ENCODE measurements at places on chromosomes 1 and 21.
A peak's percentile ranks its signal among the peaks of the same experiment; 100 is the strongest.

- no peak for DNase-seq
Observed at GRCh38 chr21:29419422-29419821, 120.7 kb downstream of the BACH1 start.

DNA sequence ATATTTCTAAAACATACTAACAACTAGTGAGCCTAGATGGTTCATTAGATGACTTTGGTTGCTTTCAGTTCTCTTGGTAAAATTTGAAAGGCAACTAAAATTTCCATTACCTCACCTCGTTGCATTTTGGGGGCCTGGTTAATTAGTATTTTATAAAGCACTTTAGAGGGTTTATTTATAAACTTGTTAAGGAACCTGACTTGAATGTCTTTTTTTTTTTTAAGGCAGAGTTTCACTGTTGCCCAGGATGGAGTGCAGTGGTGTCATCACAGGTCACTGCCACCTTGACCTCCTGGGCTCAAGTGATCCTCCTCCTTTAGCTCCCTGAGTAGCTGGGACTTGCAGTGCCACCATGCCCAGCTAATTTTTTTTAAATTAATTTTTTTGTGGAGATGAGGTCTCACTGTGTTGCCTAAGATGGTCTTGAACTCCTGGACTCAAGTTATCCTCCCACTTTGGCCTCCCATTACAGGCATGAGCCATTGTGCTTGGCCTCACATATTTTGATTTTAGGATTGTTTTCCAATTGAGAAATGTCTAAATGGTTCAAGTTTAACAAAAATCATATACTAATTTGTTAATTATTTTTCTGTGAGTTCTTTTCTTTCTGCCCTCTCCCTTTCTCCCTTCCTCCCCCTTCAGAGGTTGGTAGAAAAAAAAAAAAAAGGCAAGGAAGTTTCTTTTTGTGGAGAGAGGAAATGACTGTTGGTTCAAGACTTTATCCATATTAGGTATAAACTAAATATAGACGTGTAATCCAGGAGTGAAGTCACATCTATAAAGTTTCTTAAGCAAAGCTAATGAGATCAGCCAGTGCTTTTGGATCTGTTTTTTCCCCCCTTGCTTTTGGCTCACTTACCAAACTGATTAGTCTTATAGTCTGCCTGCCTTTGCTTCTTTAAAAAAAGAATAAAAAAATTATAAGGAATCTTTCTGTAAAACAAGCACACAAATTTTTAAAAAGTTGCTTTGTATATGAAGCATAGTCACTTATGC is 24.7 kb downstream of the CLIC4 start:
- peak; percentile 52 for DNase-seq

- no peak for DNase-seq
Observed at GRCh38 chr1:185920602-185921001, 186.4 kb downstream of the HMCN1 start.

- peak; percentile 63 for DNase-seq
Observed at GRCh38 chr1:239742416-239743109, 349.1 kb upstream of the FMN2 start.

- DNase-seq: no peak
Observed at GRCh38 chr1:98903261-98903660, 101.4 kb downstream of the PLPPR5 start.

- no peak for DNase-seq
Observed at GRCh38 chr1:24263746-24264145, 55.4 kb upstream of the GRHL3 start.

- no peak for DNase-seq
Observed at GRCh38 chr1:167463080-167463479, 55.2 kb downstream of the CD247 start.

- DNase-seq: no peak
Observed at GRCh38 chr1:233625510-233625981, 11.6 kb downstream of the KCNK1 start.

- DNase-seq: no peak
Observed at GRCh38 chr1:37878071-37878470, 18.7 kb upstream of the MTF1 start.

DNA sequence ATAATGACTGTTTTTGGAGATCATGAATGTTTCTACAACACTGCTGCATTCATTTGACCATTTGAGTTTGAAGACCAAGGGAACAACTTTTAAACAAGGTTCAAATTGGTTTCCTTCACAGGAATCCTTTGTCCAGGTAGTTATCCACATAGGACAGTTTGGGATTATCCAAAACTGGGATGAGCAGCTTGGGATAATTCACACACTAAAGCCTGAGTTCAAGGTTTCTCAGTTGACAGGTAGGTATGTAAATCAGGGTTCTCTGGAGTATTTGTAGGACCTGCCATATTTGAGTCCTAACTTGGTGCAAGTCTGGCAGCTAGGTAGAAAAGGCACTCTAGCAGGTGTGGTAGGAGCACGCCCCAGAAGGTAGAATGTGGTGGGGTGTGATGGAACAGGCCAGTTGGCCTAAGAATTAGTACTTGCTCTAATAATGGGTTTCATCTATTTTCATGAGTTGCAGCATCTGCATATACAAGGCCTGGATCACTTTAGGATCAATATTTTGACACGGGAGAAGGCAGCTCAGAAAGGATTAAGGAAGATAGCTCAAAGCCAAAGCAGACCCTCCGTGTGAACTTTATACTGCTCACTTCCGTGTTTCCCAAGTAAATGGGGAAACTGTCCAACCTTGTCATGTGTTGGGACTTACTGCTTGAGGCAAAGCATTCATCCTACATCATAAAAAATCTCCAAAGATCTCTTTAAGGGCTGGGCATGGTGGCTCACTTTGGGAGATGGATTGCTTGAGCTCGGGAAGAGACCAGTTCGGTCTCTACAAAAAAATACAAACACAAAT is 14.1 kb upstream of the RAB42 start:
- DNase-seq: peak; percentile 34

DNA sequence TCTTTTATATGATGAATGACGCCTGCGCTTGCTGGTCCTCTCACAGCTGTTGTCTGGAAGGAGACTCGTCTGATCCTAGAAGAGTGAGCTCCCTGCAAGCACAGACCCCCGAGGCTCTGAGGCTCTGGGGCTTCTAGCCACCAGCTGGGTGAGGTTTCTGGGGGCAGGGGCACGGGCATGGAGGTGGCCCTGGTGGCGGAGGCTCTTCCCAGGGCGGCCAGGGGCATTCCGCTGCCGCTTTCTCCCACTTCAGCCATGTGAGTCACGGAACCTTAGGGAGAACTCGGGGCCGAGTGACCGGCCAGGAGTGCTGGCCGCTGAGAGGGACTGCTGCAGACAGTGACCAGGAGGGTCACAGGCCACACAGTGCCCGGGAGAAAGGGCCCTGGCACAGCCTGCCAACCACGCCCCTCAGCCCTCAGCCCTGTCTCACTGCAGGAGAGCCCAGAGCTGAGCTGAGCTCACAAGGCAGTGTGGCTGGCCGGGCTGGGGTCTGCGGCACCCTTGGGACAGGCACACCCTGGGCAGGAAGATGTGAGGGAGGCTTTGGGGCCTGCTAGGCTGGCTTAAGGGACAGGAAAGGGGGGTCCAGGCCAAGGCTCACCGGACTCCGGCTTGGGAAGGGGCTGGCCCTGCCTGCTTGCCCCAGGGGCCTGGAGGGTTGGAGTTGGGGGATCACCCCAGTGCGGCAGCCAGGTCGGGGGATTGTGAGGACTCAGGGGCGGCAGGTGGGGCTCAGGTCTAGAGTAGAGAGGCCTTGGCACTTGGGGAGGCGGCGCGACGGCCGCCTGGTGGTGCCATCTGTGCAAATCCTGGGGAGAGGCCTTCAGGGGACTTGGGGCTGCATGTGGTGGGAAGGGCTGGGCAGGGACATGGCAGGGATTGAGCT is 35.7 kb downstream of the MORN1 start:
- DNase-seq: no peak

GRCh38 chr1:191101960-191102359 is 624.3 kb upstream of the BRINP3 start:
- no peak for DNase-seq

DNA sequence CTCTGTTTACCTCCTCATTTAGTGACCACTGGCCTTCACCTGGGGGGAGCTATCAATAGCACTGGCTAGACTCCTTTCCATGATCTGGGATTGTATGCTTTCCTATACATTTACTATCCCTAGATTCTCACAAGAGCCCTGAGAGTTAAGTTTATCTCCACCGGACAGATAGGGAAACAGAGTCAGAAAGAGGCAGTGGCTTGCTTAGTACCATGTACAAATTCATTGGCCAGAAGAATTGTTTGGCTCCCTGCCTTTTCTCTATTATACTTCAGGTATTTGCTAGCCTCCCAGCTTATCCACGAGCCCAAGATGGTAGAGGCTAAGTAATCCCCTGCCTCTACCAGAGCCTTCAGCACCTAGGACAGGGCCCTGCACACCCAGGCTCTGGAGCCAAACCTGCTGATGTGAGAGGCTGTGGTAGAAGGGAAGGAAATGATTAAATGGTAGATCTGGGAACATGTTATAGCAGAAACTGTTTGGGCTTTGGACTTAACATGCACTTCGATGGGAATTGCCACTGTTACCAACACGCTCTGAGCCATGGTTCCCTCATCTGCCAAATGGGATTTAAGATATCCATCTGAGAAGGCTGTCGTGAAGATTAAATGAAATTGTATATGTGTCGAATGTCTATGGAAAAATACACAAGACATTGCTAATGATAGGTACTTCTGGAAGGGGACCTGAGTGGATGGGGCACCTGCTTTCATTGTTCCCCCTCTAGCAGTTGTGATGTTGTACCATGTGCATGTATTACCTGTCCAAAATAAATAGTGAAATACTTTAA is 3.1 kb upstream of the BLACAT1 start:
- peak; percentile 58 for DNase-seq

DNA sequence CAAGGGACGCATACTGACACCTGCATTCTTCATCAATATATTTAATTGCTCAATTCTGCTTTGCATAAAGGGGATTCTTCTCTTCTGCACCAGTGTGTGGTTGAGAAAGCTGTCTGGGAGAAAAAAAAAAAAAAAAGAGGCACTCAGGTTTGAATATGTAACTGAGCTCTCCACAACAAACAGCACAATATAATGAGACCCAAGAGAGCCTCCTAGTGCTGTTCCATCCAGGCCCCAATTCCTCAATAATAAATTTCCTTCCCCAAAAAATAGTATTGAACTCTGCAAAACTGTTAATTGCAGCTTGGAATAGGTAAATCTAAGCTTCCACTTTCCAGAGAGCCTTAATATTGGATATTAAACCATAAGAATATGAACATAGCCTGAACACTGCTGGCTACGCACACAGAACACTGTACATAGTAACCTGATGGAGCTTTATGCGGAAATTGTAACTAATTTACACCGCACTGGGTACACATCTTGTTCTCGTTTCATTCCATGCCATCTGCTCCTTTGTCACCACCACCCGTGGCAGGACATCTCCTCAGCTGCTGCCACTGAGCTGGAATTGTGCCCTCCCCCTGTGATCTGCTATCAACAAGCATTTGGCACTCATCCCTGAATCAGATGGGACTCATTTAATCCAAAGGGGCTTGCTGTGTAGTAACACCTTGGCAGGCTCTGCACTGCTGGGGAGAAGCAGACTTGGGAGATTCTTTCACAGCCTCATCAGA is 272.0 kb downstream of the HHIPL2 start:
- DNase-seq: no peak

GRCh38 chr1:111747282-111747734 is 8.1 kb upstream of the INKA2 start:
- peak; percentile 87 for DNase-seq

- peak; percentile 19 for DNase-seq
Observed at GRCh38 chr1:230176871-230177411, 109.9 kb downstream of the GALNT2 start.

GRCh38 chr1:7350804-7351203 is 420.3 kb upstream of the VAMP3 start:
- no peak for DNase-seq

- DNase-seq: no peak
Observed at GRCh38 chr1:91650764-91651163, 150.1 kb downstream of the CDC7 start.

DNA sequence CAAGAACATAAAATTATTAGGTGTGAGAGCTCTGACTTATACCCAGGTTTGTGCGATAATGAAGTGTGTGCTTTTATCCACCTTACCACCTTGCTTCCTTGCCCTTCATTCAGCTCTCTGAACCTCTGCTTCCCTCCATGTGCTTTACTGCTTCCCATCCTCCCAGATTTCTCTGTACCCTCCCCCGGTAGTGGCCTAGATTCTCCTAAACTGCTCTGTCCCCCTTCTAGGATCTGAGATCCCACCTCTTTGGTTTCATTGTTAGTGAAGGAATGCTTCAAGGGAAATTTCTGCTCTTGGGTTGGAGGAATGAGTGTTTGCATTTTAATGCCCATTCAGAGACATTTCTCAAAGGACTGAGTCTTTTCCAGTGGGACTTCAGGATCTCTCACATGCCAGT is 159.5 kb downstream of the ST6GALNAC3 start:
- DNase-seq: no peak

DNA sequence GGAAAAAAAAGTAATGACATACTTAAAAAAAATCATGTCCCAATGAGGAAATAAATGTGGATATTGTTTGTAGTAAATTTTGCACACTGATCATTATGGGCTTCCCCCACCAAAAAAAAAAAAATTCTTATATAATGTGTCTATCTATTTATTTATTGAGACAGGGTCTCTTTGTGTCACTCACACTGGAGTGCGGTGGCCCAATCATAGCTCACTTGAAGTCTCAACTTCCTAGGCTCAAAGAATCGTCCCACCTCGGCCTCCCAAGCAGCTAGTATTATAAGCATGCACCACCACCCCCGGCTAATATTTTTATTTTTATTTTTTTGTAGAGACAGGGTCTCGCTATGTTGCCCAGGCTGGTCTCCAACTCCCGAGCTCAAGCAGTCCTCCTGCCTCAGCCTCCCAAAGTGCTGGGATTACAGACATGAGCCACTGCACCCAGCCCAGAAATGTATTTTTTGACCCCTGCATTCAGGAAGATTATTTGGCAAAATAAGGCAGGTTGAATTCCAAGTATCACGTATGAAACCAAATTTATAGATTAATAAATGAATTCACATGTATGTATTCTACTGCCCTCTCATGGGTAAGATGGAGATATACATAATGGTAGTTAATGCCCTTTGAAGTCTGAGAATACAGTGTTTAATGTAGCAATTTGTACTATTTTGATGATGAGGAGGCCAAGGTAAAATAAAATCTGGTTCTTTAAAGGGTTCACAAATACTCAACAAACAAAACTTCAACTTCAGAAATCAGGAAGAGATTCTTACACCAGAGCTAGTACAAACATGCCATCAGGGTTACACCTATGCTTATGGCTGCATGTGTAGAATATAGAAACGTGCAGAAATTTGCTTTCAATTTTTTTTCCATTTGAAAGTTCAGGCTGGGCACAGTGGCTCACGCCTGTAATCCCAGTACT is 1.4 kb upstream of the DENND2C start:
- DNase-seq: no peak
